CD4-positive, alpha-beta T cell treated with Interleukin-6 at 100 ng/mL for 8 hours (primary cell): ENCODE measurements at places on chromosomes 2 and 18.

DNA sequence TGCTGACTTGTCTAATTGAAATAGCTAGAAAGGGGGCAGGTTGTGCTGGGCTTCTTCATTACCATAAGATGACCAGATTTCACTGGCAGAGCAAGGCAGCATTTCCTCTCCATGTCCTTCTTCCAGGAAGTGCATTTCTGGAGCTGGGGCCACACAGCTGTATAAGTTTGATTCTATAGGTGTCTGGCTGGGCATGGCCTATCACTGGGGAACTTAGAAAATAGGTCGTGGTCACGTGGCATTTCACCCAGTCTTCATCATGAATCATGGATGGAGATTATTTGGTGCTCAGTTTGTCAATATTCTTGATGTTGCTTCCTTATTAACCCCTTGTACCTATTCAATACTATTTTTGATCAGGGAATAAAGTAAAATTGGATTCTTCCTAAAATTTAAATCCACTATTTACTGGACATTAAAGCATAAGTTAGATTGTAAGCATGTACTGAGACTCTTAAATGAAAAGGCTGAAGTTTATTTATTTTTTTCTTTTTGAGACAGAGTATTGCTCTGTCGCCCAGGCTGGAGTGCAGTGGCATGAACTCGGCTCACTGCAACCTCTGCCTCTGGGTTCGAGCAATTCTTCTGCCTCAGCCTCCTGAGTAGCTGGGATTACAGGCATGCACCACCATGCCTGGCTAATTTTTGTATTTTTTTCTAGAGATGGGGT is 49.5 kb upstream of the TMEM87B start:
- DNase-seq: no peak

- no peak for DNase-seq
Measured at GRCh38 chr2:100178864-100179263, 36.5 kb upstream of the AFF3 start.

- no peak for DNase-seq
Measured at GRCh38 chr2:74525717-74526648, at the start of gene DQX1. DQX1 (minus strand) TSS chr2:74526231; CDS start chr2:74525729, 502 bp downstream.

DNA sequence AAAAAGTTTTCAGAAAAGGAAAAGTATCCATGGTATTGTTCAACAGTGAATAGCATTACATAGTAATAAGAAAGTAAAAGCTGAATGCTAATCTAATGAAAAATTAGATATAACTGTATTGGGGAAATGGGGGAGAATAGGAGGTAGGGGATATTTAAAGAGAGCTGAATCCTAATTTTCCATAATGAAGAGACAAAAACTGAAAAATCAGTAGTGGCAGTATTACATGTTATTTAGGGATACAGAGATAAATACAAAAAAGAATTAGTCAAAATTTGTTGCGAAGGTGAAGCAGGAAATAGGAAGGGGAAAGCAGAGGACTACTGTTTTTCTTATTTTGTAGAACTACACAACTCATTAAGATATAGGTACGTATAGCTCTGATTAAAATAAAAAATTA is 9.1 kb downstream of the TANK start:
- DNase-seq: no peak
